ENCODE measurements at places on chromosomes 12 and 14.
A peak's percentile ranks its signal among the peaks of the same experiment; 100 is the strongest.

DNA sequence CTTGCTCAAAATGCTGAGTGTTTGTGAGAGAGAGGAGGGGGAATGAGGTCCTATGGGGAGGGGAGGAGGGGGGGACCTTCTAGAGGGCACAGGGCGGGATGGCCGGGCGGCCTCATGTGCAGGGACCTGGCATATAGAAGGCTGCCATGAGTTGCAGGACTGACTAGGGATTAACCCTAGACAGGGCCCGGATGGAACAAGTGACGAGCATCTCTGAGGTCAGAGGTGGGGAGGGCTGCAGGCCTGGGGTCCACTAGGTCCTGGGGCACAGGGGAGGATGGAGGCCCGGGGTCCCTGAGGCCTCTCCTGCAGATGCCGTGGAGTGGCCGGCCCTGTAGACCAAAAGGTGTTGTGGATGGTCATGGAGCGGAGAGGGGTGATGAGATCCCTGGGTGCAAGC is 104.0 kb upstream of the EIF5 start:
- no peak for DNase-seq

GRCh38 chr12:99783421-99783820 is 135.9 kb downstream of the GARIN6 start:
- no peak for DNase-seq

GRCh38 chr14:57390806-57391516 is 575 bp downstream of the NAA30 start:
- peak; percentile 43 for DNase-seq

- no peak for DNase-seq
Observed at GRCh38 chr12:50004696-50005095, 20.6 kb downstream of the RACGAP1 start.

GRCh38 chr12:68559984-68560850 is 50.5 kb upstream of the RAP1B start:
- DNase-seq = peak; percentile 53

- DNase-seq = no peak
Observed at GRCh38 chr12:47303207-47303606, 223.4 kb upstream of the AMIGO2 start.

GRCh38 chr12:121114019-121114639 is 18.5 kb upstream of the P2RX7 start:
- no peak for DNase-seq

GRCh38 chr12:126509572-126509971 is 1444.3 kb downstream of the AACS start:
- DNase-seq = no peak

- DNase-seq = no peak
Observed at GRCh38 chr14:64549016-64549415, 745 bp upstream of the PPP1R36 start.

DNA sequence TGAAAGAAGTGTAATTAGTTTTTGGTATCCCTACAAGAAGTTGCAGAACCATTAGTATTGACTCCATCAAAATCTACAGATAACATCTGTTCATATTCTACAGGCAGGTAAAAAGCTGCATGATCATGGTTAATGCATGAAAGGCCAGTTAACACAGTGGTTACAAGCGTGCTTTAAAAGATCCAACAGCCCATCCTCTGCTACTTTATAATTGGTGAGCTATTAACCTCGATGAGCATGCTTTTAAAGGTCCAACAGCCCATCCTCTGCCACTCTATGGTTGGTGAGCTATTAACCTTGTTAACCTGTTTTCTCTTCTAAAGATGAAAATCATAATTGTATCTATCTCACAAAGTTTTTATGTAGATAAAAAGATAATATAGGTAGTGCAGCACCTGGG is 289.3 kb downstream of the DUSP6 start:
- DNase-seq = no peak

- no peak for DNase-seq
Observed at GRCh38 chr14:26175658-26176057, 422.2 kb downstream of the NOVA1 start.

- no peak for DNase-seq
Observed at GRCh38 chr12:2561367-2561766, 233.4 kb upstream of the FKBP4 start.

GRCh38 chr14:101073598-101073965 is 170.1 kb upstream of the RTL1 start:
- DNase-seq = no peak

All from H9 (cell line).